Stimulated activated CD8-positive, alpha-beta memory T cell treated with anti-CD3 and anti-CD28 coated beads, Interleukin-7, amount 100 ng/mL, for 48 hours (primary cell): ENCODE measurements at places on chromosomes 5 and 9.
A peak's percentile ranks its signal among the peaks of the same experiment; 100 is the strongest.

GRCh38 chr9:24698881-24699518, 153.3 kb upstream of the IZUMO3 start:
- no peak for DNase-seq

DNA sequence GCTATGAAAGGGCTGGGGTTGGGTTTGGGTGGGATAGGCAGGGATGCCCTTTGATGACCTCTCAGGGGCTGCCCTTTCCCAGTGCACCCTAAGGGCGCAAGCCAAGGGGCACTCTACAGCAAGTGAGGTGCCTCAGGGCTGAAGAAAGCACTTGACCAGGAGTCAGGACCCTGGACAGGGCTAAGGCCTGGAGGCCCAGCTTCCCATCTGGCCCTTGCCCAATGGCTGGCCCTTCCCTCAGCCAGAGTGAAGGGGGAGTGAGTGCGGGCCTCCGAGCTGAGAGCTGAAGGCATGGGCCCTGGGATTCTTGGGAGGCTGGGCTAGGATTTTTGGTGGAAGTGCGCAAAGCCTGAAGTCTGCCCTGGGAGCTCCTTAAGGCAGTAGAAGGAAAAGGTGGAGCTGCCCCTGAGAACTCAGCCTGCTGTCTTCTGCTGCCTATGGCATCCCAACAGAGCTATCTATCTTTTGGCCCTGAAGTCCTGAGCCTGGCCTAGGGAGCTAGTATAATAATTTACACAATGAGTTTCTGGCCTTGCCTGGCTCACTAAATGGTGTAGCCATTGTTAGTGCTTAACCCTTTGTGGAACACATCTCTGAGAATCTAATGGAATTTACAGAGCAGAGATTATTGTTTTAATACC, 16.4 kb downstream of the JADE2 start:
- no peak for DNase-seq

DNA sequence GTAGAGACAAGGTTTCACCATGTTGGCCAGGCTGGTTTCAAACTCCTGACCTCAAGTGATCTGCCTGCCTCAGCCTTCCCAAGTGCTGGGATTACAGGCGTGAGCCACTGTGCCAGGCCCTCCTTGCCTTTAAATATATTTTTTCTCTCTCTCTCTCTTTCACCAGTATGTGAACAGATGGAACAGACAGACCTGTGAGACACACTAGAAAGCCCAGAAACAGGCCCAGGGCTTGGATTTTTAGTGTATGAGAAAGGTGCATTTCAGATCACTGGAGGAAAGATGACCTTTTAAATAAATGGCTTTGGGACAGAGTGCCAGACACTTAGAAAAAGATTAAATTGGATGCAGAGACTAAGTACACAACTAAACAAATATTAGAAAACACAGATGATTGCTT, 3.1 kb downstream of the RASGEF1C start:
- DNase-seq, result no peak

- DNase-seq, result no peak
Measured at GRCh38 chr5:137497396-137498290, 1.5 kb downstream of the SPOCK1 start.

DNA sequence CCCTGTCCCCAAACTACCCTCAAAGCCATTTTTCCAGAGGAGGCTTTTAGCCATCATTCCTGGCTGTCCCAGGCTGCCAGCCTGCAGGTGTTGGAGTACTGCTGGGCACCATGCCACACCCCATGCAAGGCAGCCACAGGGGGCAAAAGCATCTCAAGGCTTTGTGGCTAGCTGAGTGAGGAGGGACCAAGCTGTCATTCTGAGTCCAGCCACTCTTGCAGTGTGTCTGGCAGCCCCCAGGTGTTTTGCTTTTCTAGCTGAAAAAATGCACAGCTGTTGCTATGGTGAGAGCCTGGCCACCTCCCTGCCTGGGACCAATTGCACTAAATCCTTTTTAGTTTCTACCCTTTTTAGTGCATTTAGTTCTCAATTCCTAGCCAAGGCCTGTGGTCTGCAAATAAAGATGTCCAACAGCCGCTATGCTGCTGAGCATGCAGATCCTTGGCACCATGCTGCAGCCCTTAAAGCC, 50.4 kb upstream of the PTGS1 start:
- DNase-seq, result no peak

- DNase-seq, result no peak
Measured at GRCh38 chr9:13590996-13591395, 311.5 kb upstream of the MPDZ start.

GRCh38 chr9:20873240-20873865, 158.1 kb downstream of the HACD4 start:
- no peak for DNase-seq

DNA sequence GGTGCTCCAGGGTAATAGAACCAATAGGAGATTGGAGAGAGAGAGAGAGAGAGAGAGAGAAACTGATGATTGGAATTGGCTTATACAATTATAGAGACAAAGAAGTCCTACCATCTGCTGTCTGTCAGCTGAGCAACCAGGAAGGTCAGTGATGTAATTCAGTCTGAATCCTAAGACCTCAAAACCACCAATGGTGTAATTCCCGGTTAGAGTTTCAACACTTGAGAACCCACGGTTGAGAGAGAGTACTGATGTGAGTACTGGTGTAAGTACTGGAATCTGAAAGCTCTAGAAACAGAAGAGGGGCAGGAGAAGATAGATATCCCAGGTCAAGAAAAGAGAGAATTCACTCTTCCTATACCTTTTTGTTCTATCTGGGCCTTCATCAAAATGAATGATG, 775.8 kb downstream of the EFNA5 start:
- DNase-seq, result no peak

- DNase-seq, result no peak
Measured at GRCh38 chr5:59716029-59716428, 177.5 kb downstream of the PDE4D start.

- DNase-seq, result no peak
Measured at GRCh38 chr5:32627219-32627870, 42.0 kb downstream of the SUB1 start.

GRCh38 chr5:17024686-17025180, 88.6 kb upstream of the MYO10 start:
- no peak for DNase-seq

DNA sequence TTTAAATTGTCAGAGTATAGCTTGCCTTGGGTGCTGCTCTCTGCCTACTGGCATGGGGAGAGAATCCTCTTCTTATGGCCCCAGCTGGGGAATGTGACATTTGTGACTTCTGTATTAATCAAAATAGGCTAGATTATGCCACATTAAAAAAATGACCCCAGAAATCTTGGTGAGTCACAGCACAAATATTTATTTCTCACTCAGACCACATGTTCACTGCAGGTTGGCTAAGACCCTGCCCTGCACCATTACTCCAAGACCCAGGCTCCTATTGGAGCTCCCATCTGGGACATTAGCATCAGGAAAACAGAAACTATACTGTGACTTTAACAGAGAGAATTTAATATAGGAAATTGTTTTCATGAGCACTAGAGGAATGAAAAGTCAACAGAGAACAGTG, 16.6 kb upstream of the WHRN start:
- DNase-seq, result no peak

GRCh38 chr5:3512361-3513095, 83.1 kb upstream of the IRX1 start:
- no peak for DNase-seq

DNA sequence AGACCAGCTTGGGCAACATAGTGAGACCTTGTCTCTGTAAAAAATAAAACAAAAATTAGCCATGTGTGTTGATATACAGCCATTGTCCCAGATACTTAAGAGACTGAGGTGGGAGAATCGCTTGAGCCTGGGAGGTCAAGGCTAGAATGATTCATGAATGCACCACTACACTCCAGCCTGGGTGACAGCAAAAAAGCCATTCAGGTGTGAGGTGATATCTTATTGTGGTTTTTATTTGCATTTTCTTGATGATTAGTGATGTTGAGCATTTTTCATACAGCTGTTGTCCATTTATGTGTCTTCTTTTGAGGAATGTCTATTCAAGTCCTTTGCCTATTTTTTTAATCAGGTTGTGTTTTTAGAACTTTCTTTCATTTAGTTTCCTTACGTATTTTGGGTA, 23.2 kb downstream of the MTAP start:
- no peak for DNase-seq

DNA sequence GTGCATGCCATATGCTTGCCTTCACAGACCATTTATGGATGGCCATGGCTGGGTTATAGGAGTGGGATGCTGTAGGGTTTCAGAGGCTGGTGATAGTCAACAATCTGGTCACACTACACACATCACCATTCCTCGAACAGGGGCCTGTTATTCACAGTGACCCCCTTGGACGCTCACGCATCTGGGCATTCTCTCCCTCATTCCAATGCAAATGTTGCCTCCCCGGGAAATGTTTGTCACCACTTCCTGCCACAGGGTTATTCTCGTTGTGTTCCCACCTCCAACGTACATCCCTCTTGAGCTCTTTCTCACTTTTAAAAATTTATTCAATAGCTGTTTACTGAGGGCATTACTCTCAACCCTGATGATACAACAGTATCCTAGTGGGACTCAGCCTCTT, 135.4 kb downstream of the SCAMP1 start:
- no peak for DNase-seq

DNA sequence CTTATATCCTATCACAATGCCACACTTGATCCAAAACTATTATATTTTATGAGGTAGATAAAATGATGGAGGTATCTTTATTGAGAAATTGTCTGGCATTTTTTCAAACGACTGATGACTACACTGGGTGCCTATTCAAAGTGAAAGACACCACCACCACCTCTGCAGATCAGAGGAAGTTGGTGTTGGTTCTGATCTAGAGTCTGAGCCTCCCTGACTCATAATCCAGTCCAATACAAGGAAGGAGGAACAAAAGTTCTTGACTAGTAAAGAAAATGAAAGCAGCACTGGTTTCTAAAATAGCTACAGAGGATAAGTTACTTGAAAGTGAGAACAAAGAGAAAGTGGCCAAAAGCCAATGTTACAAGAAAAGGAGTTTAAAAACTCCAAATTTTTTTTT, 139.9 kb downstream of the RFX3 start:
- peak; percentile 29 for DNase-seq

DNA sequence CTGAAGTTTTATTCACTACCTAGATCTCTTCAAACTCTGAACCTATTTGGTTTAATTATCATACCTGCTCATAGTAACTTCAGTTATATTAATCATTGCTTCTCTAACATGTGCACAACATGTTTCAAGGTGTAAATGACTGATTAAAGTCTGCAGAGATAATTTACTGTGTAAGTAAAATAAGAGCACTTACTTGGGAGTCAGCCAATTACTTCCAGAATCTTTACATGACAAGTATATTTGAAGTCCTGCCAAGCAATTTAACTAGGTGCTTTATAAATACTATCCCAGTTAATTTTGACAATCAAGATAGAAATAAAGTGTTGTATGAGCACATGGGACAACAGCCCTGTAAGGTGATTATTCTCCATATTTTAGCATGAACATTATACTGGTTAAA, 109.9 kb downstream of the RFX3 start:
- no peak for DNase-seq

DNA sequence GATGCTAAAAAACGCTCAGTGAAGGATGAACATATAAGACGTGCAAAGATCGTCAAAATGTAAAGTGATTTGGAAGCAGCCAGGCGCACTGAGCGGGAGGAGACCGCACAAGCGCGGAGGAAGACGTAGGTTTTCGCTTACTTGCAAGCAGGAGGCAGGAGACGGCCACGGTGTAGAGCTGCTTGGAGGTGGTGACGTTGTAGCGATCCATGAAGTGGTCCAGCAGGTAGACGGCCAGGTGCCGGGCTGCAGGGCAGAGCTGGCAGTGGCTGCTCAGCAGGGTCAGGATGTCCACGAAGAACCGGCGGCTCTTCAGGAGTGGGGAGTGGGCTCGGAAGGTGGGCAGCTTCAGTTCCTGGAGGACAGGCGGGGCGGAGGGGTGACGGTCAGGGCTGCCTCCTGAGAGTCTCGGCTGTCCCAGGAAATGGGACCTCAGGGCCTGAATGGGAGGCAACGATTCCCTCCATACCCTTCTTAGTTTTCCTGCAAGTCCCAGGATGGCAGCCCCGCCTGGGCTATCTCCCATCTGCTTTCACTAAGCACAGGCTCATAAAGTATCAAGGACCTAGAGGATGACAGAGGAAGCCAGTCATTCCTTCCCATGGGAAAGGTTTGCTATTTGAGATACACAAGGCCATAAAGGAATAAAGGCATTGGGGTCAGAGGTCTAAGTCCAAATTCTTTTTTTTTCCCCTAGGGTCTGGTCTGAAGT, 31.8 kb downstream of the CCNJL start:
- no peak for DNase-seq

DNA sequence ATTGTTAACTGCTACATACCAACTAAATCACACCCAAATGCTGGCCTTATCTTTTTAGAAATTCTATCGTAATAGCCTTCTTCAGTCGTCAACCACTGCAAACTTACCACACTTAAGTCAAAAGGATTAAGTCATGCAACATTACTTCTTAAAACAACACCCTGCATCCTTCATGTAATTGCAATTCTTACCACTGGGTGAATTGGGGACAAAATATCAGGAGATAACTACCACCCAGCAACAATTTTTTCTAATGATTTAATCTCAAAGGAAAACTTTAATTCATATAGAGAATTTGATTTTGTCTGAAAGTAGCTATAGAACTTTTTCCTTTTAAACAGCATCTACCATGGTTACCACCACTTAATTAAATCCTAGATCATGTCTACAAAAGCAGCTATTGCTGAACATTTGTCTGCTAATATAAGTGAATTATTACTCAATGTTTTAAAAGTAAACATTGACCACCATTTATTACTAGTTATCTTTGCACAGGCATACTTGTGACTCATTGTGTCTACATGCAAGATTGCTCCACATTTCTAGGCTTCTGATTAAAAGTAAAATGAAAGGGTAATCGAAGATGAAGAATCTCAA, 10.5 kb downstream of the MLLT3 start:
- DNase-seq, result no peak

GRCh38 chr9:117725426-117725887, 21.3 kb downstream of the TLR4 start:
- no peak for DNase-seq

DNA sequence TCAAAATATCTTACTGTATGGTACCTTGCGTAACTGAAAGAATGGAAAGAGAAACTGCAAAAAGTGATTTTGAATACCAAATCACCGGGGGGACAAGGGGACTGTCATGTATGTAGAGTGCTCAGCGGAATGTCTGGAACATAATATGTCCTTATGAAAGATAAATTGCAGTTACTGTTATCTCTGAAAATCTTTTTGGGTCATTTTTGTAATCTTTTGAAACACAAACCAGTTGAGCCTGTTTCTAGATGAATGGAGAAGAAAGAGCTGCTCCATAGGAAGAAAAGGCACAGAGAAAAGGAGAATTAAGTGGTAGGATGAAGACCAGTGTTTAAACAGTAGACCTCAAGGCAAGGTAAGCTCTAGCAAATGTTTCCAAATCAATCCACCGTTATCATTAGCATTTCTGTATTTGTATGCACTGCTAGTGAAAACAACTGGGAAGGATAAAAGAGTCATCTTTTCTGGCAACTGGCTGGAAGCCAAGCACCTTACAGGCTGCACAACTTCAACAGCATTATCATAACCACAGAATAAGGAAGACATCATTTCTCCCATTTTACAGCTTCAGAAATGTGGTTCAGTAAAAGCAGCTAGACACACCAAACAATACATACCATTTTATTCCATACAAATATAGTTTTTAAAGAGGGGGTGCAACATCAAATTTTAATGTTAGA, 158.5 kb downstream of the TRPM3 start:
- DNase-seq, result no peak

- DNase-seq, result no peak
Measured at GRCh38 chr9:89425921-89426383, 72.0 kb downstream of the SEMA4D start.

GRCh38 chr5:17808566-17808965, 174.3 kb downstream of the TAF11L14 start:
- no peak for DNase-seq
